ENCODE measurements at places on chromosomes 6 and 20. TPM values are rescaled to one million over a fixed set of nuclear protein-coding genes. Genes with fewer than 3 reads are reported as not detected.

DOK5 gene
- not detected for total RNA-seq

DNA sequence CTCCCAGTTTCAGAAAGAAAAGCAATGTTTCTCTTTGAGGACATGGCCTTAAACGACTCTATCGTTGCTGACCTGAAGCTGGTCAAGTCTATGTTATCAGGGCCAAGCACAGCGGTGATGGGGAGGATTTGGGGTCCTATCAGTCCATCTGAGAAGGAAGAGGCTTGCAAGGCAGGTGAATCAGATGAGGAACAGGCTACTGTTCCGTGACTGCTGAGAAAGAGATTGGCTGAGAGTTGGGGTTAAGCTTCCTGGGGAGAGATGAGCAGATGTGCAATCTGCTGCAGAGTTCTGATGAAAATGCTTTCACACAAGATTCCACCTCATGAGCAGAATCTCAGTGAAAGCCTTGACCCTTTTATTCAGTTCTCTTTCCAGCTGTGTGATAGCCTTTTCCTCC, 168.3 kb upstream of the STMND1 start:
- no peak overlapping the region for H3K27ac ChIP-seq
- no peak for DNase-seq
- no peaks in the 10 kb centered on the region for H3K36me3 ChIP-seq
- H3K4me3 ChIP-seq: no peak overlapping the region
- no peaks in the 10 kb centered on the region for H3K4me1 ChIP-seq
- H3K27me3 ChIP-seq: no peaks in the 10 kb centered on the region

- H3K27me3 ChIP-seq: no peaks in the 10 kb centered on the region
- no peak for DNase-seq
- H3K27ac ChIP-seq: no peak overlapping the region
- H3K36me3 ChIP-seq: no peaks in the 10 kb centered on the region
- H3K4me1 ChIP-seq: no peaks in the 10 kb centered on the region
Observed at GRCh38 chr6:134398453-134398852, 80.5 kb upstream of the SGK1 start.

- no peak for DNase-seq
- H3K4me3 ChIP-seq: no peak overlapping the region
- no peak overlapping the region for H3K27ac ChIP-seq
- peaks cover 26% of the 10 kb centered on the region for H3K4me1 ChIP-seq
- H3K36me3 ChIP-seq: no peaks in the 10 kb centered on the region
Observed at GRCh38 chr6:151026041-151026663, 160.7 kb downstream of the MTHFD1L start.

DNA sequence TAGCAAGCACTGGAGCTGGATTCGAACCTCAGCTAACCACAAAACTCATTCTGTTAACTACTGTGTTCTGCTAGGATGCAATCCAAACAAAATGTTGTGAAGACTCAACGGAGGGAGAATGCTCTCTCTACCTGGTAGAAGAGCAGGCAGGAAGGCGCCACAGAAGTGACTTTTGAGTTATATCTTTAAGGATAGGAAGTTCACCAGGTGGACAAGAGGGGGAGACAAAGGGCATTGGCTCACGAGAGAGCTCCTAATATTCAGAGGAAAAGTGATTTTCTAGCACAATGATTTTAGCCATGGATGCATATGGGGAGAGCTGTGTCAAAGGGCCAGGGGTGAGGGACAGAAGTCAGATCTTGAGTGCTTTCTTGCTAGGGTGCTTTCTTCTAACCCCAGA, 108.4 kb upstream of the MAFB start:
- no peaks in the 10 kb centered on the region for H3K4me1 ChIP-seq
- H3K36me3 ChIP-seq: no peaks in the 10 kb centered on the region
- H3K27ac ChIP-seq: no peak overlapping the region
- DNase-seq: no peak
- H3K27me3 ChIP-seq: peaks cover 3% of the 10 kb centered on the region

DNA sequence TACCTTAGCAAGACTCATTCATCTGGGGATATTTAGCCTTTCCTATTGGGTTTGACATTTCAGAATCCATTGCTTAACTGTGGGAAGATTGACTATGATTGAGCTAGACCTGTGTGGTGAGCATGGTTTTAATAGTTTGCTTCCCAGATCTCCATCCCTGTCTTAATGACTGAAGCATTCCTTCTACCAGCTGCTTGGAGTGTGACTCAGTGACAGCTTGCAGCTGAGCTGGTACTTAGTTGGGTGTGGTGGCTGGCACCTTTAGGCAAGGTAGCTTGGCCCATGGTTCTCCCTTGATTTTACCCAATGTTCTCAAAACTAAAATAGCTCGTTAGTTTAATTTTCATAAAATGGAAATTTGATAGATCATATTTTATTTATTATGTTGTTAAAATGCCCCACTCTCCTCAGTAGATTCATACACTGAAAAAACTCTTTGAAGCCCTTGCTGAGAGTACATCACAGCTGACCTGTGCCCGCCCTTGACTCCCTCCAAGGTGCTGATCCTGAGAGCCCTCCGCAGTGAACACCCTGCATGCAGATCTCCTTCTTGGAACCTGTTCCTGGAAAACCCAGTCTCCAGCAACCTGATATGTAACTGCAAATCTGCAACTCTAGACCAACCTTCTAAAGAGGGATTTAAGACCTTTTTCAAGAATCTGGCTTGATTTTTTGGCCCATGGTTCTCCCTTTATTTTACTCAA, 19.1 kb downstream of the DOK5 start:
- H3K27ac ChIP-seq: no peak overlapping the region
- no peak for DNase-seq
- no peak overlapping the region for H3K4me3 ChIP-seq
- H3K27me3 ChIP-seq: no peaks in the 10 kb centered on the region
- no peaks in the 10 kb centered on the region for H3K4me1 ChIP-seq

GRCh38 chr20:19284400-19285178, 72.1 kb downstream of the SLC24A3 start:
- no peak for DNase-seq
- no peak overlapping the region for H3K4me3 ChIP-seq
- no peaks in the 10 kb centered on the region for H3K36me3 ChIP-seq

- H3K36me3 ChIP-seq: no peaks in the 10 kb centered on the region
- H3K4me3 ChIP-seq: peak overlapping the region; percentile 78
- no peak for DNase-seq
- H3K27me3 ChIP-seq: no peaks in the 10 kb centered on the region
- H3K27ac ChIP-seq: peak overlapping the region; percentile 97
Observed at GRCh38 chr6:31972709-31973350, 892 bp upstream of the DXO start.

- H3K4me1 ChIP-seq: no peaks in the 10 kb centered on the region
- H3K4me3 ChIP-seq: no peak overlapping the region
- no peaks in the 10 kb centered on the region for H3K27me3 ChIP-seq
- DNase-seq: no peak
- H3K36me3 ChIP-seq: no peaks in the 10 kb centered on the region
Observed at GRCh38 chr20:15199698-15200097, 862.3 kb upstream of the FLRT3 start.

- no peak overlapping the region for H3K4me3 ChIP-seq
- no peak overlapping the region for H3K27ac ChIP-seq
- no peaks in the 10 kb centered on the region for H3K27me3 ChIP-seq
- H3K36me3 ChIP-seq: no peaks in the 10 kb centered on the region
- no peak for DNase-seq
Observed at GRCh38 chr6:41578217-41579087, 32.3 kb downstream of the FOXP4 start.

- peaks cover 5% of the 10 kb centered on the region for H3K27me3 ChIP-seq
- peaks cover 4% of the 10 kb centered on the region for H3K4me1 ChIP-seq
- no peak overlapping the region for H3K4me3 ChIP-seq
Observed at GRCh38 chr20:60553095-60553494, 594.9 kb downstream of the CDH26 start.

DNA sequence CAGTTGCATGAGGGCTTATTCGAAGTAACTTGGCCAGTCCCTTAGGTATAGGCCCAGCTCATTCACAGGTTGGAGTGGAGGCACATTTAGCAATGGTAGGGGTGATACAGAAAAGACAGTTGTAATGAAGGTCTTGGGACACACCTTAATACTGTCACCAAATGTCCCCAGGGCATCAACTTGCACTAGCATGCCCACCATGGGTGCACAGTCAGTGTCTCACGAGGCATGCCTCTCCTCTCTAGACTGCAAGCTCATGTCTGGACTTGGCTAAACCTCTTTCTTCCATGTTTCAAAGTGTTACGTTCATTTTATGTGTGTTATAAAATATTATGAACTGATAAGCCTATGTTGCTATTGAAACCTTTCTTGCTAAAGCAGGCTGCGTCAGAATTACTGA, 124.0 kb upstream of the ECI2 start:
- no peak overlapping the region for H3K4me3 ChIP-seq
- H3K27me3 ChIP-seq: no peaks in the 10 kb centered on the region
- H3K4me1 ChIP-seq: no peaks in the 10 kb centered on the region

- peak overlapping the region; percentile 68 for H3K4me3 ChIP-seq
- H3K4me1 ChIP-seq: peaks cover 35% of the 10 kb centered on the region
- no peaks in the 10 kb centered on the region for H3K36me3 ChIP-seq
- DNase-seq: peak; percentile 96
Observed at GRCh38 chr20:23048283-23049200, 930 bp downstream of the THBD start.
